ENCODE measurements at places on chromosomes 12 and 14.

- DNase-seq = no peak
Observed at GRCh38 chr12:119684711-119685369, 16.9 kb downstream of the PRKAB1 start.

DNA sequence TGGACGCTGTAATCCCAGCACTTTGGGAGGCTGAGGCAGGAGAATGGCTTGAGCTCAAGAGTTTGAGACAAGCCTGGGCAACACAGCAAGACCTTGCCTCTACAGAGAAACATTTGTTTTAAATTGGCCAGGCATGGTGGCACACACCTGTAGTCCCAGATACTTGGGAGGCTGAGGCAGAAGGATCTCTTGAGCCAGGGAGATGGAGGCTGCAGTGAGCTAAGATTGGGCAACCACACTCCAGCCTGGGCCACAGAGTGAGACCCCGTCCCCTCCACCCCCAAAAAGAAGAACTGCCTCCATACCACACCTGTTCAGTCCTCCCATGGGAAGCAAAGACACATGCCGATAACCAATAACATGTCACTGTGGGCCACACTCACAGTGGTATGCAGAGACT lies 19.2 kb downstream of the CCDC85C start:
- DNase-seq = no peak

DNA sequence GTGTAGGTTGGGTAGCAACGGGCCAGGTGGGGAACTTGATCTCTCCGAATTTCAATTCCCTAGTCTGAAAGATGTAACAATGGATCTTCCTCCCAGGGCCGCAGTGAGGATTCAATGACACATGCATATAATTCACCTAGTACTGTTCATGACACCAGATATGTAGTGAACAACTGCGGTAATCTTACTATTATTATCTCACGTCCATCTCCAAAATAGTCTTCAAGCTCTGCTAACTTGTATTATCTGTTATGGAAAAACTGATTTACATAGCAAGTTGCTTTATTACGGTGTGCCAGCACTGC lies 26.4 kb downstream of the MOK start:
- DNase-seq = no peak

- DNase-seq = no peak
Observed at GRCh38 chr12:4189721-4190120, 83.8 kb upstream of the CCND2 start.

DNA sequence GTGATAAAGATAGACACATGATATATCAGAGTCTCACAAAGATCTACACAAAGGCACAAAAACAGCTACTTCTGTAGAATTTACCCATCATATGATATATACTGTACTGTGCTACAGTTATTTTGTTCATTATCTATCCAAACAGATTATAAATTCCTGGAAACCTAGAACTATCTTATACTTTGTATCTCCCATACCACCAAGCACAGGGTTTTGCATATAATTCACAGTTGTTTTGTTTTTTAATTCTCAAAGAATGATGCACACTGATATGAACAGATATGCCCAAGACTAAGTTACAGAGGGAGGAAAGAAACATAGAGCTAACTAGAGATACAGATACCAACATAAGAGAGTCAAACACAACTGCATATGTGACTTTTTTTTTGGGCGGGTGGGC lies 3.4 kb downstream of the PRKAG1 start:
- no peak for DNase-seq

- DNase-seq = no peak
Observed at GRCh38 chr12:12719496-12719895, 2.3 kb downstream of the CDKN1B start.

DNA sequence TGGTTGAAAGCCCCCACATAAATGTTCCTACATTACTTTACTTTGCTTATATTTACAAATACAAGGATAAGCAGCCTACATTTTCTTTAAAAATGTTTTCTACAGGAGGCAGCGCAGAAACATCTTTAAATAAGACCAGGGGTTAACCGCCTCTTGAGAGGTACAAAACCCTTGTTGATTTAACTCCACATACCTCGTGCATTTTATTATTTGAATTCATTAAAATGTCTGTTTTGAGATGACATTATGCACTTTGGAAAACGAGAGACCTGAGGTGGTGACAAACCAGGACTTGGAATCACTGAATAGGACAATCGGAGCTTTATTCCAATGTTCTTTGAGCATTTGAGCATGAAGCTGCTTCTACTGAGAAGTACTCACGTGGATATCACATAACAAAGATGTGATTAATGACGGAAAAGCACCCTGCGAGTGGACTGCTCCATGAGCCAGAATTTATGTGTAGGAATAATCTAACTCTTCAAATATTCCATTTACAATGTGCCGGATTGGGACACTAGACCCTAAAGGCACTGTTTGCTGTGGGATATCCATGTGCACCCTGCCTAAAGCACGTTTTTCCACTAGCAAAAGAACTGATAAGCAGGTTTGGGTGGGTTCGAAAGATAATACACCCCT lies 746 bp upstream of the DUSP16 start:
- no peak for DNase-seq

- DNase-seq = peak; percentile 44
Observed at GRCh38 chr12:51590347-51591015, 552 bp upstream of the SCN8A start.

DNA sequence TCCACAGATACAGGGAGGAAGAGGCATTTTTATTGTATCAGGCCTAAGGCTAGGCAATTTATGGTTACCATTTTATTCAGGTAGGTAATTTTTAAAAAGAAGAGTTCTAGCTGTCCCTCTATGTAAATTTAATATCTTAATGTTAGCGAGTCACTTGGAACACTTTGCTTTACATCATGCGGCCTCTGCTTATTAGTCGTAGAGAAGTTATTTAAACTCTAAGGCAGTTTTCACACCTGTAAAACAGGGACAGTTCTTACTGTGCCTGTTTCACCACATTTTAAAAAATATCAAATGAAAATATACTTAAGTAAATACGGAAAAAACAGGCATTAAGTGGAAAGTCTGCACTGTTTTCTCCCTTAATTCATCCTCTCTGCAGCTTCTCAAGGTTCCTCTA lies 71.4 kb upstream of the POC1B start:
- DNase-seq = no peak

- DNase-seq = no peak
Observed at GRCh38 chr12:62805517-62805916, 129.4 kb downstream of the PPM1H start.

GRCh38 chr12:98788396-98788795 lies 143.3 kb downstream of the APAF1 start:
- DNase-seq = no peak

DNA sequence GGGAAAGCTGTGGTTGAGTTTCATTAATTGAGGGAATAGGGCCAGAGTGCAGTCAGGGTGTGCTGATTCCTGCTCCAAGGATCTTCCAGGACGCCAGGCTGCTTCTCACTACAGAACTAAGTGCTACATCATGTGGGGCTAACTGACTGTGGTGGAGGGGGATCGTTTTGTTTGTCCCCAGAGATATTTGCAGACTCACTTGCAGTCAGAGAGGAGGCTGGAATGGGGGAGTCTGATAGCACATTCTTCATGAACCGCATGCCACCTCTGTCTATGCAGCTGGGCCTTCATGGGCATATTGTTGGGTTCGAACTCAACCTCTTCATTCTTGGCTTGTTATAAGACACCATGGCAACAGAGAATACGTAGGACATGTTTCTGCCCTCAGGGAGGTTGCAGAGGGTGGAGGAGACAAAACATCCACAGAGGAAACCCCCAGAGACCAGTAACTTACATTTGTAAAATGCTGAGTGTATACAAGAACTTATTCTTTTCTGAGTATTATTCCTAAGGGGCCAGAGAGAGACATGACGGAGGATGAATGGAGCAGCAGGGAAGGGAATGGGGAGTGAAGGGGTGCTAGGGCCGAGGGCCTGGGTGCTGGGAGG lies 13.0 kb downstream of the KRT7 start:
- no peak for DNase-seq

DNA sequence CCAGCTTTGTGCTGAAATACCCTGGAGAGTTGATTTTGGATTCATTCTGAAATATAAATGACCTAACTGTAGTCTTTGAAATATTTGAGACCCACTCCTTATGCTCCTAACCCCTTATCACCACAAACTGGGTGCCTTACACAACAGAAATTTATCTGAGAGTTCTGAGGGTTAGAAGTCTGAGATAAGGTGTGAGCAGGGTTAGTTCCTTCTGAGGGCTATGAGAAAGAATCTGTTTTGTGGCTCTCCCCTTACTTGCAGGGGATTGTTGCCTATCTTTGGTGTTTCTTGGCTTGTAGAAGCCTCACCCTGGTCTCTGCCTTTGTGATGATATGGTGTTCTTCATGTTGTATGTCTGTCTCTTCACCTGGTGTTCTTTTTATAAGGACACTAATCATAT lies 91.7 kb downstream of the DERA start:
- no peak for DNase-seq

- DNase-seq = no peak
Observed at GRCh38 chr14:64659366-64659765, 44.9 kb upstream of the PLEKHG3 start.

DNA sequence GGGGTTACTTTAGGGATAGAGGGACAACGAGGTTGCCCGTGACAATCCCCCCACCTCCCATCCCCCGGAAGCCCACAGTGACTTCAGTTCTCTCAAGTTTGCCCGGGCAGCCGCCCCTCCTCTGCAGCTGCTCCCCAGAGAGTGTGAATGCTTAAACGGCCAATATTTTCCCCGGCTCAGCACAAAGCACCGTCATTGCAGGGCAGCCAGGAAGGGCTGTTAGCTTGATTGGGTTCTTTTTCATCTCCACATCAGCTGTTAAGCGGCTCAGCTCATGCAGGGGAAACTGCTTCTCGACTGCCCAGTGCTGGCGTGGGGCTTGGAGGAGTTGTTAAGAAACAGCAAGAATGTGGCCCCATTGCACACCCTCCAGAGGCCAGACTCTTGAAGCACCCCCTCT lies 120.5 kb upstream of the NCOR2 start:
- no peak for DNase-seq

- DNase-seq = no peak
Observed at GRCh38 chr12:51181558-51181957, 8.6 kb upstream of the TFCP2 start.

DNA sequence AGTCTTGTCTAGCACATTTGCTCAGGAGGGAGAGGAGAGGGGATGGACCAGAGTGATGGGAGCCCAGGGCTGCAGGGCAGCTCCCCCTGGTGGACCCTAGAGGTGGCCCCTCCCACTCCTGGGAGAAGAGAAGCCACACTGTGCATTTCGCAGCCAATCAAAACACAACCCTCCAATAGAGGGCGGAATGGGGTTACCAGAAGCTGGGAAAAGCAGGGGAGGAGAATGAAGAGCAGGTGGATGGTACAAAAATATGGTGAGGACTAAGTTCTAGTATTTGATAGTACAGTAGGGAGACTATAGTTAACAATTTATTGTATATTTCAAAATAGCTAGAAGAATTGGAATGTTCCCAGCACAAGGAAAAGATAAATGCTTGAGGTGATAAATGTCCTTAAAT lies 23.6 kb downstream of the VASH1 start:
- peak; percentile 34 for DNase-seq

GRCh38 chr14:90444077-90444696 lies 47.4 kb downstream of the CALM1 start:
- DNase-seq = no peak

GRCh38 chr12:50477241-50477832 lies 27.4 kb upstream of the DIP2B start:
- DNase-seq = no peak

GRCh38 chr12:66674495-66675122 lies 4.3 kb downstream of the GRIP1 start:
- DNase-seq = no peak

DNA sequence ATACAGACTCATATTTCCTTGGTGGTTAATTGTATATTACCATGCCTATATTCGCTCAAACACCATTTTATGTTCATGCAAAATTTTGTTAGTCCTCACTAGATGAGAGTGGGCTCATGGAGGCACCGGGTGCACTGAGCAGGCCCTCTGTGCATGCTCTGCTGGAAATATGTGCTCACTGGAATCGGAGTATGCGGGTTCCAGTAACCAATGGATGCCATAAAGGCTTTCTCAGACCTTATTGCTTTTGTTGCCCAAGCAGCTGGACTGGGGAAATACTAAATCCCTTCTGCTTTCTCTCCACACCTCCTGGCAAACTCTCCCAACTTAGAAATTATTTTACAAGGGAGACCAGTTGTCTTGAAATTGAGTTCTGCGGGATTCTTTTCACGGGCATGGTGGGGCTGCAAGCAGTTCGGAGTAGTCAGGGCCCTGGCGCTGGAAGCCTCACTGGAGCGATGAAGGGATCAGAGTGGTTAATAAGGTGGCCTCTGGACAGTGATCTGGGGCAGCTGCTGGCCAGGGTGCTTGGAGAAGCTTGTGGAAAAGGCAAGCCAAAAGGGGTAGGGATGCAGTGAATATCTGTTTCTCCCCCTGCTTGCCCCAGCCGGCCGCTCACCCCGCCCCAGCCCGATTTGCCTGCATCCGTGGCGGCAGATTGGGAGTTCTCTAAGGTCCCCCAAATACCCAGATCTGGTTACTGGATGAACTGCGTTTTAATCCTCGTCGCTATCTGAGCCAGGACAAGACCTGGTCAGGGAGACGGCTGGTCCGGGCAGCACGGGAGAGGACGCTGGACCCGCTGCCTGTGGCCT lies 7.4 kb upstream of the HOXC6 start:
- no peak for DNase-seq

DNA sequence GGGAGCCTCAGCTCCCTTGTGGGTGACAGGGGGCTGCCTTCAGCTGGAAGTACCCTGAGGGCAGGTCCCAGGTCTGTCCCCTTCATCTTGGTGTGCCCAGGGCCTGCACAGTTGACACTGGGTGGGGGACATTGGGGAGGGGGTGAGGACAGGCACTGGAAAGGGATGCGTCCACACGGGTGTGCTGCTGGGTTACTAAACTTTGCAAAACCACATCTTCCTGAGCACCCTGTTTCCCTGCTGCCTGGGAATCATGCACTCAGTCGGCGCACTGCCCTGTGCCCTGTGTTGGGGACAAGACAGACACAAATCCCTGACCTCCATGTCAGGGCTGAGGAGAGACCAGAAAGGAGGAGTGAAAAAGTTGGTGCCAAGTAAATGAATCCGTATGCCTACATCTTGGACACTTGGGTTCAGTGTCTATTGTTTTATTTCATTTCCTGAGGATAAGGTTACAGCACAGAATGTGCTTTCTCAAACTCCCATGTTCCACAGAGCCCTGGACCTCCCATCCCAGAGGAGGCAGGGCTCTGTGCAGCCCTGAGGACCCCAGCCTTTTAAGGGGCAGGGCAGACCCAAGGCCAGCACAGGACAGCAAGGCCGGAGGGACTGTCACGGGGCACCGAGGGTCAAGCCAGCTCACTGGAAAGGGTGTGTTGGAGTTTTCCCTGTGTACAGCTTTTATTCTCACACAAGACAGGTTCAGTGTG lies 2.9 kb upstream of the SLC25A29 start:
- no peak for DNase-seq

Data from stimulated activated CD4-positive, alpha-beta T cell treated with anti-CD3 and anti-CD28 coated beads, TNF-alpha, amount 100 ng/mL, for 1 hour (primary cell).